ENCODE measurements at places on chromosomes 1 and 21. TPM values are rescaled to one million over a fixed set of nuclear protein-coding genes. Genes with fewer than 3 reads are reported as not detected.

CPT2 gene
- total RNA-seq: 17.8 TPM

RGSL1 gene
- total RNA-seq: not detected

C1orf94 gene
- not detected for total RNA-seq

DNA sequence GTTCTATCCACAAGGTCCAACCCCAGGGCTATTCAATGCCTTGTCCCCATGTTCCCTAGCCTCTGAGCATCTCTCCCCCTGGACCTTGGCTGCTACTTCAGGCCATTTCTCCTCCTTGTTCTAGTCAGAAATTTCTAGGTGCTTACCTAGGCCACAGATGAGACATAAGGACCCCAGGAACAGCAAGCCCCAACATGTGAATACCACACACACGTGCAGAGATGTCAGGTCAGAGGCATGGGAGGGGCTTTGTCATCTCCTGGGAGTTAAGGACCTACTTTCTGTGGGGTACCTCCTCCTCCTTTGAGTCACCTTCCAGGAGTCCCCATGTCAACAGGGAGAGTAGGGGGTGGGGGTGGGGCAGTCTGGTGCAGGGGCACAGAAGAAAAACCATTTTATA is 7.1 kb upstream of the RGS16 start:
- DNase-seq: no peak

GRCh38 chr1:243495442-243496186 is 239.8 kb downstream of the SDCCAG8 start:
- no peak for DNase-seq
